ENCODE measurements at places on chromosomes 5 and 9.

GRCh38 chr9:100322954-100323536 is 29.7 kb downstream of the TEX10 start:
- no peak for DNase-seq

- no peak for DNase-seq
Measured at GRCh38 chr5:168030912-168031311, 260.5 kb upstream of the WWC1 start.

GRCh38 chr9:68705531-68706362 is 707 bp downstream of the PIP5K1B start:
- peak; percentile 29 for DNase-seq

- DNase-seq, result no peak
Measured at GRCh38 chr5:42108468-42108867, 183.4 kb downstream of the FBXO4 start.

- DNase-seq, result no peak
Measured at GRCh38 chr9:78463750-78464149, 166.8 kb downstream of the PSAT1 start.

- no peak for DNase-seq
Measured at GRCh38 chr5:177435847-177436536, 9.5 kb downstream of the GRK6 start.

- DNase-seq, result no peak
Measured at GRCh38 chr9:123316053-123316718, 39.8 kb upstream of the CRB2 start.

- DNase-seq, result peak; percentile 83
Measured at GRCh38 chr5:54361691-54362411, 51.5 kb upstream of the ARL15 start.

DNA sequence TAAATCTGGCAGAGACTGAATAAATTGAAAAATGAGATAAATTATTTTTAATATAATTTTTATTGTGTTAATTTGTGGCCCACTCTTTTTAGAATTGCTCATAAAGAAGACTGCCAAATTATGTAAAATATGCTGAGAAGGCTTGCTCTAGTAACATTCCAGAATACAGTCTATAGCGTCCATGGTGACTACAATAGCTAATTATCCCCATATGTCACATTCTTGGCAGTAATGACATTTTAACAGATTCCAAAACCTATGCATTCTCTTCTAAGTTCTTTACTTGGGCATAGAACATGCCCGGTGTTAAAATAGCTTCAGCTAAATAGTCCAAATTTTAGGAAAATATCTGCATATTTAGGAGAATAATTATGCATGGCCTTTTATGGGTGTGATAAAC is 697.0 kb upstream of the SEMA6A start:
- DNase-seq, result no peak

DNA sequence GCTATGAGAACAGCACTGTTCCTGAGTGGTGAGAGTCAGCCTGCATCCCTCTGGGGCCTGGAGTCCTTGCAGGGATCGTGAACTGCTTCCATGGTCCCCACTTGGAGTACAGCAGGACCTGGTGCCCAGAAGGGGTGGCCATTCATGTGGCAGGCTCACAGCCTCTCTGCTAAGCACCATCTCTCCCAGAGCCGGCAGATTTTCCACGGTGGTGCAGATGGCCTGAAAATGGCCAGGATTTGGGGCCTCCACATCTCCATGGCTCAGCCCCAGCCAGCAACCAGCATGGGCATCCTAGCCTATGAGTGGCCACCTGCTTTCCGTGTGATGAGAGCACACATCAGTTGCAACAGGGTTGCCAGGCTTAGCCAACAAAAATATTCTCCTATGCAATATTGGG is 33.9 kb upstream of the SEMA4D start:
- no peak for DNase-seq

DNA sequence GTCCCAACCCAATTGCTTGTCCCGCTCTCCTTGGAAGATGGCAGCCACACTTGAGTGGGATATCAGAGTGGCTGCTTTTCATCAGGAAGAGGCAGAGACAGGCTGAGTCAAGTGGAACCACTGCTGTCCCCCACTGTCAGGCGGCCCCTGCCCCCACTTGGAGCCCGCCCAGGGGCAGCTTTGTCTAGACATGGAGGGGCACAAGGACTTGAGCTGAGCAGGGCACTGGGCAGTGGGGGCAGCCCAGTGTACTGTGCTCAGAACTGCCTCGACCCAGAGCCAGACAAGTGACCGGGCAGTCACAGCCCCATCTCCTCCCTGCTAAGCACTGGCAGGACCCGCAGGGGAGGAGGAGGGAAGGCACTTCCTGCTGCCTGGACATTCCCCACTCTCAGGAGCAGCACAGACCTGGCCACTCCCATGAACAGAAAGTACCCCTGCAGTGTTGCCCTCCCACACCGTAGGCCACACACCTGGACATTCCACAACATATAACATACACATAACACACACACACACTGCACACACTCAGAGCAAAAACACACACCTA is 91.0 kb downstream of the MRPL36 start:
- peak; percentile 23 for DNase-seq

DNA sequence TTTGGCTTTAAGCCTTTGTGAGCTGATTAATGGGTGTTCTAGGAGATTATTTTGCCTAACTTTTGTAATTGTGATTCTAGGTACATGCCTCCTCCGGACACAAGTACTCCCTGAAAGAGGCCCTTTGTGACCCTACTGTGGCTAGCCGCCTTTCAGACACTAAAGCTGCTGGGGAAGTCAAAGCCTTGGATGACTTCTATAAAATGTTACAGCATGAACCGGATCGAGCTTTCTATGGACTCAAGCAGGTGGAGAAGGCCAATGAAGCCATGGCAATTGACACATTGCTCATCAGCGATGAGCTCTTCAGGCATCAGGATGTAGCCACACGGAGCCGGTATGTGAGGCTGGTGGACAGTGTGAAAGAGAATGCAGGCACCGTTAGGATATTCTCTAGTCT is 13.6 kb downstream of the ITGA1 start:
- DNase-seq, result no peak

Measured in right cardiac atrium (tissue), 5 donors.